H9 (cell line): ENCODE measurements at places on chromosomes 3 and 15. TPM values are rescaled to one million over a fixed set of nuclear protein-coding genes. Genes with fewer than 3 reads are reported as not detected.

DNA sequence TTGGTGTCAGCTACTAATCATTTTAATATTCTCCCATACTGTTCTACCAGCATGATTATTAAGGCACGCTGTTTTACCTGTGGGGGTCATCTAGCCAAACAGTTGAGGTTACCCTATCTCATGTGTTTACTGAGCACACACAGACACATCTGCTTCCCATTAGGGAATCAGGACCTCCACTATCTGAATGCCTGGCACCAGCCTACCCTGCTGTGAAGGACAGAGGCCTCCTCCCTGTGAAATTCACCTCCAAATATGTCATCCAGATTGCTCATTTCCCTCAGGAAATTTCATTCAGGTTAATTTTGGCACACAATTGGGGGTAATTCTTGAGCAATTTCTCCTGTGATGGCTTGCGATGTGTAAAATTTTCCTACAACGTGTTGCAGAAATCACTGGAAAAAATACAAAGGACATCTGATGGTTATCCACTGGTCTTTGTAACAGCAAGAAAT lies 155.6 kb upstream of the NR2E3 start:
- DNase-seq, result no peak

DNA sequence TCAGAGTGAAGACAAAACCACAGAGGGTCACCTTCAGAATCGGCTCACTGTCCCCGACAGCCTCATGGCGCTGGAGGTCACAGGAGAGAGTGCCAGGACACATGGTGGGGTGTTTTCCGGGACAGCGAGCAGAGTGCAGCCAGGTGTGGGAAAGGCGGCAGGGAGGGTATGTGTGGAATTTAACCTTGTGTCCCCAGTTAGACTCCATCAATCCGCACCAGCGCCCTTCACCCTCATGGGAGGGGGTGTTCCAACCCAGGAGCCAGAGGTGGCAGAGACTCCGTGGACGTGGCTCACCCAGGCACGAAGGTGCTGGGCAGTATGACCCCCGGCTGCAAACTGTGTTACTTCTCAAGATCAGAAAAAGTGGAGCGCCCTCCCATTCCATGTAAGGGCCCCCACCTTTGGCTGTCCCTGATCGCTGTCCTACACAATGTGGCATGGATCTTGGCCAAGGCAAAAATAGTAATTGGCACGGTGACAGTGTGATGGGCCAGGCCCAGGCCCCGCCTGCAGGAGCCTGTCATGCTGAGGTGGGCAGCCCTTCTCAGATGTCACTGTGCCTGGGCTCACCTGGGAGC lies 190.3 kb downstream of the XXYLT1 start:
- DNase-seq, result no peak

DNA sequence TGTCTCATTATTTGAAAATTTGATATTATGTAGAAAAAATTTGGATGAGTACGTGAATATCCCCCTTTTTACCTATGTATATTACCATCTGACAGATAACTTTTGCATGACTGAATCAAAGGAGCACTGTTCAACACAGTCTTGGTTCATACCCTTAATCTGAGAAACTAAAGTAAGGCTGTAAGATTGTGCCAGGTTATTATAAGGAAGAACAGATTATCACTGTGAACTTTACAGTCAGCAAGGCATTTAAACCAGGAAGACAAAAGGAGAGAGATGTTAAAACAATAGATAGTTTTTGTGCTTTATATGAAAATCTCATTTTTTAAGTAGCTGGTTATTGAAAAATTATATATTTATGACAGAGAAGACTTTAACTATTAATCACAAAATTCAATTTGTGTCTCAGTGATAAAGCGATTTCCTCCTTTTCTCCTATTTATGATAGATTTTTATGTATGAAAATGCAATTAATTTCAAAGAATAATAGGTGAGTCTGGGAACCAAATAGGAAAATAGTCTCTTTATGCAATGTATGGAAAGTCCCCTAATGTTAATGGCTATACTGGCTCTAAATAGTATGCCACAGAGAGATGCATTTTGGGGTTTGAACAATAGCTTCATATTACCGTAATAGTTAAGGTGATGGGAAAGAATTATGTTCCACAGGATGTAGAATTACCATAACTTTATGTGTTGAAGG lies 33.4 kb downstream of the PLCL2 start:
- DNase-seq, result no peak

DNA sequence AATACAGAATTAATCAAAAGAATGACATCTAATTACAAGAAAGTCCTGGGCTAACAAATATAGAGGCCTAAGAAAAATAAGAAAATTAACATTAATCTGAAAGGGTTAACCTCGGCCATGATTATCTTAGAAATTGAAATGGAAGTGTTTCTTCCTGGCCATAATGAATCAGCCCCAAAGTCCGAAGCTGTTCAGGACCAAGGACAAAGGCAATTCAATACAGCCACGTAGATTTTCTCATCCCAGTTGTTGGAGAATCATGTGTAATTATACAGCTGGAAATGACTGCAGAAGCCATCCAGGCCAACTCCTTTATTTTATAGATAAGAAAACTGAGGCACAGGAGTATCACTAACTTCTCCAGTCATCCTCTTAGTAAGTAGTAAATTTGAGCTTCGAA lies 38.0 kb upstream of the GBE1 start:
- DNase-seq, result no peak

- no peak for DNase-seq
These were observed 140.8 kb downstream of the TP63 start for GRCh38 chr3:189771842-189772450.

The PEX11A gene
- 1.3 and 1.4 TPM in 2 replicates for total RNA-seq

The CTXN2 gene
- total RNA-seq, result 0.11 TPM in 2 replicates

The CPN2 gene
- not detected in 2 replicates for total RNA-seq

The CLSTN2 gene
- total RNA-seq, result 0.66 and 0.68 TPM in 2 replicates

The SPESP1 gene
- not detected in 2 replicates for total RNA-seq

The SLC51B gene
- not detected in 2 replicates for total RNA-seq

The C15orf62 gene
- total RNA-seq, result 0.44 and 0.70 TPM in 2 replicates

The LTF gene
- total RNA-seq, result not detected in 2 replicates
